ENCODE measurements at places on chromosomes 12 and 14.

DNA sequence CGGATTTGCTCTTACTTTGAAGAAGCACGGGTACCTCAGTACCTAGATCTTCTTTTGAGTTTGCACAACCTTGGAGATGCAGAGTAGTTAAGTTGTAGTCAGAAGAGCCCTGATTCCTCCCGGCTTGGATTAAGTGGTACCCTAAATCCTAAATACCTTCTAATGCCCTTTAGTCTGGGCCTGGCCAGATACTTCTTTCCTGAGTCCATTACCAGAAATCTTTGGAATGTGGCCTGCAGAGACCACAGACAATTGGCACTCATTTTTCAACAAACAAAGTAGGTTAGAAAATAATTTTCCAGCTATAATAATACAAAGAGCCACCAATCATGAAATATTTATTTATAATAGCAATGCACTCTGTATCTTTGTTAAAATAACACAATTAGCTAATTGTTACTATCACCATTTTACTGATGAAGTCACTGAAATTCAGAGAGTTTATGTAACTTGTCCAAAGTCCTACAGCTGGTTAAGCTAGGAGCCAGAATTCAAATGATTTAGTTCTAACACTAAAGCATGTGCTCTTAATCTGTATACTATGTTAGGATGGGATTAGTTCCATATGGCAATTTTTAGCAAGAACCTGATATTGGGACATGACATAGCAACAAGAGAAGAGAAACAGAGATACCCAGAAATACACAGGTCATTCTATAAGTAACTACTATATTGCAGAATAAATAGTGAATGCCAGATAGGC, 132.1 kb upstream of the PDZRN4 start:
- no peak for DNase-seq

- no peak for DNase-seq
These were observed 10.2 kb upstream of the CMKLR1 start for GRCh38 chr12:108349278-108349688.

GRCh38 chr12:109054520-109054919, 2.1 kb downstream of the USP30 start:
- no peak for DNase-seq

DNA sequence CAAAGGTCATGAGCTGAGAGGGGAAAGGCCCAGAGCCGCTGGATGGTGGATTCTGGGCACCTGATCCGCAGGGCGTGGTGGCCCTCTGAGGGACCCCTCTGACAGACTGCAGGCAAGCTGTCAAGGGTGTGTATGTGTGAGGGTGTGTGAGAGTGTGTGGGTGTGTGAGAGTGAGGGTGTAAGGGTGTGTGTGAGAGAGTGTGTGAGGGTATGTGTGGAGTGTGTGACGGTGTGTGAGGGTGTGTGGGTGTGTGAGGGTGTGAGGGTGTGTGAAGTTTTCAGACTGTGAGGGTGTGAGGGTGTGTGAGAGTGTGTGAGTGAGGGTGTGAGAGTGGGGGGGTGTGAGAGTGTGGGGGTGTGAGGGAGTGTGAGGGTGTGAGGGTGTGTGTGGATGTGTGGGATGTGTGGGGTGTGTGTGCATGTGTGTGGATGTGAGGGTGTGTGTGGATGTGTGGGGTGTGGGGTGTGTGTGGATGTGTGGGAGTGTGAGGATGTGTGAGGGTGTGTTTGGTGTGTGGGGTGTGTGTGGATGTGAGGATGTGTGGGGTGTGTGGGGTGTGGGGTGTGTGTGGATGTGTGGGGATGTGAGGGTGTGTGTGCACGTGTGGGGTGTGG, 156.7 kb downstream of the TMEM121 start:
- DNase-seq = no peak

DNA sequence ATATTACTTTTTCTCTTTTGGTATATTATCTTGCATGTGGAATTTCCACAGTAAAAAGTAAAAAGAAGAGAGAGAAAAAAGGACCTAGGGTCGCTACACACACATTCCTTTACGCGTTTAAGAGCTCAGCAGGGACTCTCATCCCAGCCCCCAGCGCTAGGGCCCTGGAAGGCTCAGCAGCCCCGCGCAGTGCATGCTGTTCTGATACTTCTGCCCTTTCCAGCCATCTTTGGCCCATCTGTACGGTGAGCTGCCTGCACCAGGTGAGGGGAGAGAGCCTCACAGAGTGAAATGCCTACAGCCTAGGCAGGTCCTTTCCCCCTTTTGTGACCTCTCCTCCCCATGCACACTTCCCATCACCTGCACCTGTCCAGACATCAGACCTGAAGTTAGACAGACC, 1.6 kb upstream of the LTBR start:
- no peak for DNase-seq

GRCh38 chr14:104137297-104138097, 890 bp upstream of the KIF26A start:
- DNase-seq = peak; percentile 37

DNA sequence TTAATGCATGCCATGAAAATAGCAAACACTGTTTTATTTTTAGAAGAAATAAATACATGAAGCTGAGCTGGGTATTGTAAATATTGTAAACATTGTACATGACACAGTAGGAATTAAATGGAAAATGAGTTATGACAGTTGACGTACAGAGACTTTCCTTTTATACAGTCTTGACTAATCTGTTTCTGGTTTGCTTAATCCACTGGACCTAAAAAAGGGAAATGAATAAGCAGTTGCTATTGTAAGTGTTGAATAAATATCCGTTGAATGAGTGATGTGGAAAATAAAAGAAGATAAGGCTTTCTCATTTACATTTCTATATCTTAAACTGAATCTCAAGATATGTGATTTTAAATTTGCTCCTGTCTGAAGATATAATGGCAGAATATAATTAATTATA, 15.0 kb downstream of the PMCH start:
- DNase-seq = no peak

- no peak for DNase-seq
These were observed 6.6 kb downstream of the CHST11 start for GRCh38 chr12:104463368-104463767.

- DNase-seq = no peak
These were observed 64.2 kb downstream of the ERGIC2 start for GRCh38 chr12:29316752-29317151.

GRCh38 chr12:74393272-74393671, 144.4 kb upstream of the ATXN7L3B start:
- no peak for DNase-seq

DNA sequence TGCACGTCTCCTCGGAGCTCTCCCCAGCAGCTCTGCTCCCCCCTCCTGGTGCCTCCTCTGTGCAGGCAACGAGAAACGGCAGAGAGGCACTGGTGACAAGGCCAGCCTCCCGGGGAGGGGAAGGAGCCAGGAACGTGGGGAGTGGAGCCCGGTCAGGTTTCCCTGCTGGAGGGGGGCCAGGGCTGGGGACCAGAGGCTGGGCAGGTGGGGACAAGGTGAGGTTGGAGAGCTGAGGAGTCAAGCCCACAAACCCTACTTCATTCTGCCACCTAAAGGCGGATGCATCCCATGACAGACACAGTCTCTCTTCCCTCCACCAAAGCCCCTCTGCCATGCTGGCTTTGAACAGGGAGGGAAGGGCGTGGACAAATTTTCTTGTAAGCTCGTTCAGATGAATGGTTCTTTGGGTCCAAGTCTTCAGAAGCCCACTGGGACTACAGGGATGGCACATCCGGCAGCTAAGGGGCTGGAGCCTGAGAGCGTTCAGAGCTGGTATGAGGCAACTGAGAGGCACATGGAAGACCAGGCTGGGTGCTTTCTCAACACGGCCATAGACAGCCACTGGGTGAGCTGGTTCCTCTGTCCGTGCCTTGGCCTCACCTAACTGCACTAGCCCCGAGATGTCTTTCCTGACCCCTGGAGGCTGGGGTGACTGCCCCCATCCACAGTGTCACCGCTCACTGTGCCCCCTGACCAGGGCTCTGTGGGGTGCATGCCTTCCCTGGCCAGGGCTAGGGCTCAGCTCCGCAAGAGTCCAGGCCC, 105.9 kb downstream of the RBM19 start:
- DNase-seq = no peak

DNA sequence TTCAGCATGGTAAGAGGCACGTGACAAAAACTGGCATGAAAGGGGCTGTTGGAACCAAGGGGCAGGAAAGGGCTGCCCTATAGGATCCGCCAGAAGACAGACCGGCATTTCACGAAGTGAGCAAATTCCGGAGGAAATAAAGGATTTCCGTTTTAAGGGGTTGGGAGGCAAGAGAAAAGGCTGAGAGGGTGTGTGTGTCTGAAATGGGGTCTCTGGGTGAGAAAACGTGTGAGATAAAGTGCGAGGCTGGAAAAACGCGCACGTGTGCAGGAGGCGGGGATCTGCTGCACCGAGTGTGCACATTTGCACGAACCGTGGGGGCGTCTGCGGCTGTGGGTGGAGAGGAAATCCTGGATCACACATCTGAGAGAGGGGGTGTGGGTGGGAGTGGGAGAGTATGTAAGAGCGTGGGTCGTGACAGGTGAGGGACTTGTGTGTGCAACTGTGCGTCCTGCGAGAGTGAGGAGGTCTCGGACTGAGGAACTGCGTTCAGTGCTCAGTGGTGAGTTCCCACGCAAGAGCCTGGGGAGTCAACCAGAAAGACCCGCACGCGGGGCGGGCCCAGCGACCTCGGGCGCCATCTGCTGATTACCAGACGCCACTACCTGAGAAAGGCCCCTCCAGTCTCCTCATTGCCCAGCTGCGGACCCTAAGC, 37.0 kb upstream of the P2RX7 start:
- DNase-seq = peak; percentile 69

- no peak for DNase-seq
These were observed 38.2 kb upstream of the ZNF641 start for GRCh38 chr12:48388938-48389337.

GRCh38 chr14:65084554-65085505, 17.5 kb downstream of the MAX start:
- no peak for DNase-seq

DNA sequence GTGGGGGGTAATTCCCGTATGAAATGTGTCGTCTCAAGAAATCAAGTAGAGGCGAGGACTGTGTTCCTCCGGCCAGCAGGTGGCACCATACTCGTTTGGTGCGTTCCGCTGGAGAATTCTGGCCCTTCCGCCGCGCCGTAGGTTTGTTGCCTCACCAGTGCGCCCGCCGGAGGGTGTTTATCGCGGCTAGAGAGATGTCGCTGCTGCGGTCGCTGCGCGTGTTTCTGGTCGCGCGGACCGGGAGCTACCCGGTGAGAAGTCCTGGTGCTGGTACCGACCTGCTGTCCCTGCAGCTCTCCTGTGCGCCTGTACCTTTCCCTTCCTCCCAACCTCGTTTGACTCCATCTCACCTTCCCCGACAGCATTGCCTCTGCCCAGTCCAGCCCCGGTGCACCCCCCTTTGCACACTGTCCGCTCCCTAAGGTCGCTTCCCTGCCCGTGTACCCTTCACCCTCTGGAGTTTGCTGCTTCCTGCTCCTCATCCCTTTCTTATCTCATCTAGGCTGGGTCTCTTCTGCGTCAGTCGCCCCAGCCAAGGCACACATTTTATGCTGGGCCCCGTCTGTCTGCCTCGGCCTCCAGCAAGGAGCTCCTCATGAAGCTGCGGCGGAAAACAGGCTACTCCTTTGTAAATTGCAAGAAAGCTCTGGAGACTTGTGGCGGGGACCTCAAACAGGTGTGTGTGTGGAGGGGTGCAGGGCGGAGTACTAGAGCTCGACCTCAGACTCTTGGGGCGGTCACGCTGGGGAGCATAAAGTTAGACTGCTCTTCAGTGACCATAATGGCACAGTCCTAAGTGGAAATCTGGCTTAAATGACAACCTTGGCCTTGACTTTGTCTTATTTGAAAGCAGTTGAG, at the start of gene TSFM:
Gene TSFM (plus strand): TSS at position 180 of the 858 bp plus-strand sequence. CDS start 15 bp downstream, at position 195.
- DNase-seq = peak; percentile 94

DNA sequence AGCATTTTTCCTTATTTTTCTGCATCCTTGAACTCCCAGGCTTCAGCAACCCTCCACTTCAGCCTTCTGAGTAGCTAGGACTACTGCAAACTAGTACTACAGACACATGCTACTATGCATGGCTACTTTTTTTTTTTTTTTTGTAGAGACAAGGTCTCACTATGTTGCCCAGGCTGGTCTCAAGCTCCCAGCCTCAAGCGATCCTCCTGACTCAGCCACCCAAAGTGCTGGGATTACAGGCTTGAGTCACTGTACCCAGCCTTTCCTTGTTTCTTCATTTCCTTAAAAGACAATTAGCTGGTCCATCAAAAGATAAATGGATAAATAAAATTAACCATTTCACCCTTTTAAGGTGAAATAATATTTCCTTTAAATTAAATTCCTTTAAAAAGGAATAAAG, 205.8 kb downstream of the SPTSSA start:
- no peak for DNase-seq

- DNase-seq = no peak
These were observed 65.4 kb downstream of the ACSM4 start for GRCh38 chr12:7369274-7369729.

GRCh38 chr12:32566663-32567295, 112.3 kb upstream of the DNM1L start:
- DNase-seq = no peak

GRCh38 chr12:45204757-45205156, 11.1 kb upstream of the ANO6 start:
- DNase-seq = no peak

- no peak for DNase-seq
These were observed 17.9 kb downstream of the FOXN3 start for GRCh38 chr14:89399157-89399556.

- DNase-seq = no peak
These were observed 49.4 kb upstream of the TMCC3 start for GRCh38 chr12:94699801-94700200.

DNA sequence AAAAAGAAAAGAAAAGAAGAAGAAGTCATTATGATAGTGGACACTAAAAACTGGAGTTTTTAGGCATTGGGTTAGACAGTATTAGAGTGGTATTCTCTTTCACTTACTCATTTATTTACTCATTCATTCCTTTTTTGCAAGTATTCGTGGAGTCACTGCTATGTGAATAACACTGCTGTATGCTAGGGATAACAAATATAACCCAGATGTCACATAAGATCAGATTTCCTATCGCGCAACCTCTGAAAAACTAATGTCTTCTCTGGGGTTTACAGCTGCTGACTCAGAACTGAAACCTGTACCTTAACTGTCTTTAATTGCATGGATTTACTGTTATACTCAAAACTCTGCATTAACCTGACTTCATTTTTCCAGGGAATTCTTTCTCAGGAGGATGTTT, 353.7 kb downstream of the LRIG3 start:
- no peak for DNase-seq

DNA sequence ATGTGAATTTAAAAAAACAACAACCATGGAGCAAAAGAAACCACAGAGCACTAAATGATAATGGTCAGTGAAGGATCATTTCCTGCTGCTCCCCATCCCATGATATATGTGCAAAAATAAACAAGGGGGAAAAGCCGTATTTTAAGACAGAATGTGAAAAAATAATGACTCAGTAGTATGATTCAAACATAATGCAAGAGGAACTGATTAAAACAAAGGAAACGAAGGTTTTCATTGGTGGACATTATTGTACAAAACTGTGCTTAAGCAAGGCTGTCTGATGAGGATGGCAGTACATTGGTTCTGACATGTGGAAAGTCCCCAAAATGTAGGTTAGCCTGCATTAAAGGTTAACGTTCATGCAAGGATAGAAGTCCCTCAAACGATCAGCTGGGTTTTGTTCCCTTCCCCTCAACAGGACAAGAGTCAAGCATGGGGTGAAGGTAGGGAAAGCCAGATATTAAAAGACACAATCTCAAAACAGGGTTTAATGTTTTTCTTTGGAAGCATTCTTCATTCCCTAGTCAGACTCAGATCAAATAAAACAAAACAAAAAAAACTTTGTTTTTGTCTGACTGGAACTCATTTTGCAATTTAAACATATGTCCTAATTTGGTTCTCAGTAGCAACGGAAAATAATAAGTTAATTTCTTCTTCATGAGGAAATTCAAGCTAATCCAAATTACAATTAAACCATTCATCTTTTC, 26.3 kb upstream of the PTGDR start:
- no peak for DNase-seq

GRCh38 chr12:50248883-50249282, 34.4 kb downstream of the LIMA1 start:
- no peak for DNase-seq

GRCh38 chr12:82650627-82651337, 35.9 kb upstream of the TMTC2 start:
- no peak for DNase-seq

All from activated T-helper 1 cell treated with anti-CD3 and anti-CD28 coated beads, Interleukin-2, amount 50 U/mL, for 16 hours (primary cell).